GM23248 (cell line): ENCODE measurements at places on chromosomes 1 and 21. TPM values are rescaled to one million over a fixed set of nuclear protein-coding genes. Genes with fewer than 3 reads are reported as not detected.

CD164L2 gene
- not detected in 2 replicates for total RNA-seq

LAMC2 gene
- 1.9 and 2.4 TPM in 2 replicates for total RNA-seq

GJA4 gene
- not detected in 2 replicates for total RNA-seq

CORT gene
- total RNA-seq: 0.22 TPM in 1 of 2 replicates, not detected in the other

VHLL gene
- total RNA-seq: not detected in 2 replicates

OR2G6 gene
- total RNA-seq: not detected in 2 replicates

MYOG gene
- not detected in 2 replicates for total RNA-seq

RSPH1 gene
- total RNA-seq: 0.32 TPM in 1 of 2 replicates, not detected in the other

IL12RB2 gene
- total RNA-seq: not detected in 2 replicates

AMY1C gene
- not detected in 2 replicates for total RNA-seq

LRRC71 gene
- total RNA-seq: 0.32 TPM in 1 of 2 replicates, not detected in the other

NFASC gene
- 54.7 and 55.4 TPM in 2 replicates for total RNA-seq

DLGAP3 gene
- total RNA-seq: 0.11 TPM in 1 of 2 replicates, not detected in the other

TIPRL gene
- 32.9 and 36.6 TPM in 2 replicates for total RNA-seq

SYT14 gene
- 1.4 and 1.7 TPM in 2 replicates for total RNA-seq
